Amniotic stem cell (primary cell): ENCODE measurements at places on chromosomes 16 and 17.

GRCh38 chr16:17367923-17368322 is 102.8 kb downstream of the XYLT1 start:
- no peak for DNase-seq

DNA sequence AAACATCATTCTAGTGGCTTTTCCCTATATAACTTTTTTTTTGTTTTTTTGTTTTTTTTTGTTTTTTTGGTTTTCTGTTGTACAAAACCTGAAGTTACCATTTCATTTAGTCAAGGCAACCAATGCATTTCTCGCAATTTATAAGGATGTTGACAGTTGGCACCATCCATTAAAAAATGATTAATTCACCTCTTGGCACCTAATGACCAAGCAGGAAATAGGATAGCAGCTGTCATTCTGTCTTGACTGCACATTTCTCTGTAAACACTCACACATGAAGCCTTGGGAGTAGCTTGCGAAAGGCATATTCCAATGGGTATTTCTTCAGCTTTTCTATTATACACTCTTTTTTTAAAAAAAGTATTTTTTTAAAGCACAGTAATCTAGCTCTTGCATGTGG is 77.5 kb downstream of the SYCE1L start:
- no peak for DNase-seq

DNA sequence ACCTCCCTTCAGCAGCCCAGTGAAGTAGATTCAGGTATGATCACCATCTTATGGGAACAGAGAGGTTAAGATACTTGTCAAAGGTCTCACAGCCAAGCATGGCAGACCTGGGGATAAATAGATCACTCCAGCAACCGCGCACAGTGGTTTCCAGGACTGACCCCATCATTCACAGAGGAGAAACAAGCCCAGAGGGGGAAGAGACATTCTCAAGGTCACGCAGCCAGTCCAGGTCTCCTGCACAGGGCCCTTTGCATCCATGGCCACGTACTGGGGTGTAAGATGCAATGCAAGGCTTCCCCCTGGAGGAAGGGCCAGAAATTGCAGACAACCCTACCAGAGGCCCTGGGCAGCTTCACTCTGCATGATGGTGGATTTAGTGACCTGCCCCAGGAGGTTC is 19.9 kb downstream of the TLE7 start:
- no peak for DNase-seq

GRCh38 chr17:7613769-7614424 is 800 bp downstream of the FXR2 start:
- no peak for DNase-seq

DNA sequence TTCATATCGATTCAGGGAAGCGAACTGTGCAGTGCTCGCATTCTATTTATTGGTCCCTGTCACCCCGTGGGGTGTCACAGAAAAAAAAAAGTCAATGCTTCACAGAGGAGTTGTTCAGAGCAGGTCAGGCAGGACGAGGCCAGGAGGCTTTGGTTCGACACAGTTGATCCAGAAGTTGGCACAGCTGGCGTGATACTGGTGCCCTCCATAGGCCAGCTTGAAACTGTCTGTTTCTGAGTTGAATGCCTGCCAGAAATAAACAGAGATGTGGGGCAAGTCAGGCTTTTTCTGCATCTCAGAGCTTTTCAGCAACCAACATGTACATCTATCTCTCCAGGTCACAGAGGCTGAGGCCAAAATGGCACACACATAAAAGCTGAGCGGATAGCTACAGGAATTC is 29.1 kb downstream of the DUSP14 start:
- DNase-seq = no peak

GRCh38 chr16:30660424-30661261 is 2.4 kb downstream of the FBRS start:
- DNase-seq = no peak

DNA sequence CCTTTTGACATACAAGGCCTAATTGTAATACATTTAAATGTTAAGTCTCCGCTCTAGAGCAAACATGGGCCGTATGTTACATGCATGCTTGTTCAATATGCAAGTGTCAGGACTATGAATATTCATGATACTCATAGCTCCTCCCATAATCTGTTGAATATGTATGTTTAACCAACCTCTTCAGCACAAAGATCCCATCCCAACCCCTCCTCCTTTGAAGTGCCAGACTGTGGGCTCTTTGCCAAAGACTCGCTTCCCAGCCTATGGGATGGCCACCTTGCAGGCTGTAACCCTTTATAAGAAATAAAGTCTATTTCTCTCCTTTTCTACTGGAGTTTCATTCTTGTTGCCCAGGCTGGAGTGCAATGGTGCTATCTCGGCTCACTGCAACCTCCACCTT is 156.2 kb downstream of the ABCC12 start:
- DNase-seq = no peak
